ENCODE measurements at places on chromosomes 13 and 19. TPM values are rescaled to one million over a fixed set of nuclear protein-coding genes. Genes with fewer than 3 reads are reported as not detected.

GRCh38 chr19:38317104-38317612, 1.4 kb upstream of the YIF1B start:
- DNase-seq: no peak

Gene MAP1S
- total RNA-seq: 51.4 TPM

DNA sequence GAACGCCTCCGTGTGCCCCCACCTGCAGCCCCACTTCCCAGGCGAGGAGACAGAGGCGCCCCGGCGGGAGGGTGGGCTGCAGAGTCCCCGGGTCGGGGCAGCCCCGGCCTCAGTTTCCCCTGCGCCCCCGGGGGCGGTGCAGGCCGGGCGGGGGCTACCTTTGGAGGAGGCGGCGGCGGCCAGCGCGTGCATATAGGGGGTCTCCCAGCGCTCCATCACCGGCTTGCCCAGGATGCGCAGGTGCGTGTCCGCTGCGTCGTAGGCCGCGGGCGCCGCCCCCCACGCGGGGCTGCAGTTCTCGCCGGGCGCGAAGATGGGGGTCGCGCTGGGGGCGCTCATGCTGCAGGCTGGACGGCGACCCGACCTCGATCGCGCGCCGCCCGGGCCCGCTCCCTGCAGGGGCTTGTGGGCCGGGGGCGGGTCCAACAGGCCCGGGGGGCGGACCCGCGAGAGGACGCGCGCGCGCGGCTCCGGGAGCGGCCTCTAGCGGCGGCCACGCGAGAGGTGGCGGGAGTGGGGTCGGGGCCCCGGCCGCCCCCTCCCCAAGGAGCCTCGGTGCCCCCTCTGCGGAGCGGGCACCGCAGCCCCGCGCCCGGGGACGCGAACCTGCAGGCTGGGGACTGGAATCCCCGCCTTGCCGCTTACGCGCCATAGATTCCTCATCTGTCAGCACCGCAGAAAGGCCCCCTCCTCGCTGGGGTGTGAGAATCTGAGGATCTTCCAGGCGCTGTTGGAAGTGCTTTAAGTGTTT, at the start of gene GAMT:
Gene GAMT, minus strand, starts transcription at position 405 of the 751 bp plus-strand sequence. Its CDS starts 66 bp downstream, at position 339.
- no peak for DNase-seq

Gene FREM2
- 42.6 TPM for total RNA-seq

DNA sequence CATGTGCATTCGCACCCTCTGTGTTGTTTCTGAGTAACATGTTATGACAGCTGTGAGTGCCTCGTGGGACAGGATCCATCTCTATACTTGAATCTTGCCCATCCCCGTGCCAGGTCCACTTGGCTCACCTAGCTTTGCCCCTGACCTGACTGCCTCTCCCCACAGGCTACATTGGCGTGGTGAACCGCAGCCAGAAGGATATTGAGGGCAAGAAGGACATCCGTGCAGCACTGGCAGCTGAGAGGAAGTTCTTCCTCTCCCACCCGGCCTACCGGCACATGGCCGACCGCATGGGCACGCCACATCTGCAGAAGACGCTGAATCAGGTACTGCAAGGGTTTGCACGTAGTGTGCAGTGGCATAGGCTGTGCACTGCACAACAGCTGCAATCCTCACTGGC, 53.2 kb downstream of the TMED1 start:
- DNase-seq: no peak

DNA sequence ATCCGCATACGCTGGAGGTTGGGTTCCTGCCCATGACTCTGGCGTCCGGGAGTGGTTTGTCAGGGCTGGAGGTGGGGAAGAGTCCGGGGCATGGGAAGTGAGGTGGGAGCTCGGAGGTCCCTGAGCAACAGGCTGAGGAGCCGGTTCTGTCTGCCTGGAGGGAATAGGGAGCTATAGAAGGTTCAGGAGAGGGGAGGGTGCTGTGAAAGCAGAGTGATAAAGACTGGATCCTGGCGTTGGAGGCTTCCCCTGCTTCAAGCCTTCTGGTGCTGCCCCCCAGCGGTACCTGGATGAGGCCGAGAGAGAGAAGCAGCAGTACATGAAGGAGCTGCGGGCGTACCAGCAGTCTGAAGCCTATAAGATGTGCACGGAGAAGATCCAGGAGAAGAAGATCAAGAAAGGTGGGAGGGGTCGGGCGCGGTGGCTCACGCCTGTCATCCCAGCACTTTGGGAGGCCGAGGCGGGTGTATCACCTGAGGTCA, 2.6 kb downstream of the HMG20B start:
- DNase-seq: peak; percentile 44

DNA sequence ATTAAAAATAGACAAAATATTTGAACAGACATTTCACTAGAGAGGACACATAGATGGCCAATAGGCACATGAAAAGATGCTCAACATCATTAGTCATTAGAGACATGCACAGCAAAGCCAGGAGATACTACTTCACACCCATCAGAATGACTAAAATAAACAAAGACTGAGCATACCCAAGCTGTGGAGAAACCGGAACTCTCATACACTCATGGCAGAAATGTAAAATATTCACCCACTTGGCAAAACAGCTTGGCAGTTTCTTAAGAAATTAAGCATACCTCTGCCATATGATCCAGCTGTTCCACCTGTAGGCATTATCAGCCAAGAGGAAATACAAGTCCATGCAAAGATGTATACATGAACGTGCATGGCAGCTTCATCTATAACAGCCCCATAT, 213.4 kb downstream of the TSHZ3 start:
- no peak for DNase-seq

GRCh38 chr13:68174893-68175292, 944.8 kb upstream of the PCDH9 start:
- no peak for DNase-seq

DNA sequence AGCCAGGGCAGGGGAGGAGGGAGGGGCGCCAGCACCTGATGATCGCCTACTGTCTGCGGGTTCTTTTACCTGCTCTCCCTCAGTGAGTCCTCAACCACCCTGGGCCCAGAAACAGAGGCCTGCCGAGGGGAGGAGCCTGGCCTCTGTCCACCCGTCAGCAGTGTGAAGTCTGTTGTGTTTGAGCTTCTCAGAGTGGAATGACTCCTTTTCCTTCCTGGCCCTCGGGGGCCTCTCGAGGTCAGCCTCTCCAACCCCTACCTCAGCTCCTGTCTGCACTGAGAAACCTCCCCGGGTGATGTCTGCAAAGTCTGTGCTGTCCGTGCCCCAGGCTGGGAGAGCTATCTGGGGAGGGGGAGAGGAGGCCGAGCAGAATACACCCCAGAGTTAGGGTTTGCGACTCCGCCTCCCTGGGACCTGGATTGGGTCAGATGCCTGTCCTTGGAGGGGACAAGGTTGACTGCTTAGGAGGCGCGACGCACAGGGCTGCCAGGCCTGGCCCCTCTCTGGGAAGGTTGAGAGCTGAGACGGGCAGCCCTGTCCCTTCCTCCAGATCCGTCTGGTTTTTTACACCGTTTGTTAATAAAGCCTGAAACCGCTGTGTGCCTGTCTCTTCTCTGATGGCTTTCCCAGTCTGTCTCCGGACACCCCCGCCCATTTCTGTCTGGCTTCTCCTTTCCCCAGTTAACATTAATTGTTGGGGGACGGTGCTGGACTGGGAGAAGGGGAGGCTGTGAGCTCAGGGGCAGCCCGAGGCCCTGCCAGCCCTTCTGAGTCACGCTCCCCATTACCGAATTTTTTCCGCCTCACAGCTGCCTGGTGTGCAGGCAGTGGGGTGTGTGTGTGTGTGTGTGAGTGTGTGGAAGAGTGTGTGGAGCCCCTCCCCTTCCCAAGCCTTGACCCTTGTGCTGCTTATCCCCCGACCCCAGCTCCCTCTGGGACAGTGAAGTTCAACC, 989 bp upstream of the SSC5D start:
- DNase-seq: peak; percentile 51

GRCh38 chr19:20482721-20483120, 82.9 kb downstream of the ZNF737 start:
- DNase-seq: no peak

Gene SHISA2
- total RNA-seq: not detected

Gene EEF1AKMT1
- 9.6 TPM for total RNA-seq

Gene STARD13
- total RNA-seq: 12.9 TPM

- no peak for DNase-seq
Measured at GRCh38 chr13:70051531-70051930, 56.1 kb upstream of the ATXN8OS start.

DNA sequence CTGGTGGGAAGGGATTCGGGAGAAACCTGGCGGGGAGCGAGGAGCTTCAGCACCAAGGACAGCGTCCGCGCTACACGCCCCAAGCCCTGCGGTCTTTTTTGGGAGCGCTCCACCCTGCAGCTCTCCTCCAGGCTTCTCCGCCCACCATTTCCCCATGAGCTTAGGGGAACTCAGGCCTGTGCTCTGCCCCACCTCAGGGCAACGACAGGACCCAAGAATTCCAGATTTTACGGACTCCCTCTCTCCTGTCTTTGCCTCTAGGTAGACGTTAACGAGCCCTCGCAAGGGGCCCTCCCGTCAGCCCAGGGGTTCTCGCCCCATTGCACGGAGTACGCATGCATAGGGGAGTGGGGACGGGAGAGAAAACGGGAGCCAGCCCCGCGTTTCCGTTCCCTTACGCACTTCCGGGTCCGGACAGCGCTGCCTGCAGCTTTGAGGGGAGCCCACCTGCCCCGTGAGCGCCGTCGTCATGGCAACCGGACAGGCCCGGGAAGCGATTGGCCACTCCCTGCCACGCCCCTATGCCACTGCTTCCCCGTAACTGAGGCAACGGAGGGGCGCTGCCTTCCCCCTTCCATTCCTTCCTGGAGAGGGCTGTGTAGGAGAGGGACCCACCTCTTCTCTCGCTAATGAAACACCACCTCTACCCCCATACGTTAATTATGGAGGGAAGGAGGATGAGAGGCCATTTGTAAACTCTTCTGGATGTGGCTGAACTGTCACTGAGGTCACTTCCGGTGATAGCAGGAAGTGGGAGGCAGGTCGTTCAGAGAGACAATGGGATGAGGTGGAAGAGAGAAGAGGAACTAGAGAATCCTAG, 20.8 kb downstream of the NOVA2 start:
- peak; percentile 62 for DNase-seq

Gene PTH2
- total RNA-seq: not detected

DNA sequence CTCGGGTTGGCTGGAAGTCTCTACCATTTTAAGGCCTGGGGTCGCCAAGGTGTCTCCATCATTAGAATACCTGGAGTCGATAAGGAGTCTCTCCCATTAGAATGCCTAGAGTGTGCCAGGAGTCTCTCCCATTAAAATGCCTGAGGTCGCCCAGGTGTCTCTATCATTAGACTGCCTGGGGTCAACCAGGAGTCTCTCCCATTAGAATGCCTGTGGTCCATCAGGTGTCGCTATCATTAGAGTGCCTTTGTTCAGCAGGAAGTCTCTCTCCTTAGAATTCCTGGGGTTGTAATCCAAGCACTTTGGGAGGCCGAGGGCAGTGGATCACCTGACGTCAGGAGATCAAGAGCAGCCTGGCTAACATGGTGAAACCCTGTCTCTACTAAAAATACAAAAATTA, 1533.0 kb downstream of the UQCRFS1 start:
- DNase-seq: no peak

Gene YJEFN3
- 8.1 TPM for total RNA-seq

- no peak for DNase-seq
Measured at GRCh38 chr13:27161980-27162379, 9.6 kb downstream of the USP12 start.

Gene NOTCH3
- 60.6 TPM for total RNA-seq

GRCh38 chr13:59236309-59236919, 927.3 kb downstream of the DIAPH3 start:
- DNase-seq: no peak

Gene PSG5
- total RNA-seq: 1.7 TPM

DNA sequence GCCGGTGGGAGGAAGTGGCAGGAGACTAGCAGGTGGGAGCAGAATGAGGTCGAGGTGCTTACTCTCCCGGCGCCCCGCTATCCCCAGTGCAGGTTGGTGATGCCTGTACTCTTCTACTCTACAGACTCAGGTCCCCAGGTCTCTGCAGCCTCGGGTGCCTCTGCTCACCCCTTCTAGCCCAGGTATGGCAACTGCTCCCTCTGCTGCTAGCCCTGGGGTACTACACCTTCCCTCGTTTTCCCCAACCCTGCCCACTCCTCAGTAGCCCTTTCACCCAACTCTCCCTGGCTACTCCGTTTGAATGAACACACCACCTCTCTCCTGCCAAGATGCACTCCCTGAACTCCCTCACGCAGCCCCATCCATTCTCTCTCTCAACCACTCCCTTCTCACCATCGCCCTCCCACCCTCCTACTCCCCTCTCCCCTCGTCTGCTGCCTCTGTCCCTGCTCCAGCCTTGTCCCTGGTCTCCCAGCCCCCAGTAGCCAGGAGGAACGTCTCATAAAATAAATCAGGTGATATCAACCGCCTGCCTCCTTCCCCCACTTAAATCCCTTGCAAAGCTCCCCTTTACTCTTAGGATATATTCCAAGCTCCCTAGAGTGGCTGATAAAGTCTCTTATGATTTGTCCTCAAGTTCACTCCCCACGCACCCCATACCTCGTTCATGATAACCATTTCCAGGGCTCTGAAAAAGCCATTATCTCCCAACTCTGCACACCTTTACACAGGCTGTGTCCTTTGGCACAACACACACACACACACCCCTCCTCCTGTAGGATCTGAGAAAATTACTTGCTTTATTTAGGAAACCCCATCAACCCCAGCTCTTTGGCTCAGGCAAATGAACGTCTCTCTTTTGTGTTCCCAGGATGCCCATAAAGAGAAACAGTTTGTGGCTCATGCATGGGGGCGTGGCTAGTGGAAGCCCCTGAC, 8.2 kb upstream of the MEIS3 start:
- DNase-seq: peak; percentile 89

Gene SULT2B1
- total RNA-seq: 1.00 TPM

DNA sequence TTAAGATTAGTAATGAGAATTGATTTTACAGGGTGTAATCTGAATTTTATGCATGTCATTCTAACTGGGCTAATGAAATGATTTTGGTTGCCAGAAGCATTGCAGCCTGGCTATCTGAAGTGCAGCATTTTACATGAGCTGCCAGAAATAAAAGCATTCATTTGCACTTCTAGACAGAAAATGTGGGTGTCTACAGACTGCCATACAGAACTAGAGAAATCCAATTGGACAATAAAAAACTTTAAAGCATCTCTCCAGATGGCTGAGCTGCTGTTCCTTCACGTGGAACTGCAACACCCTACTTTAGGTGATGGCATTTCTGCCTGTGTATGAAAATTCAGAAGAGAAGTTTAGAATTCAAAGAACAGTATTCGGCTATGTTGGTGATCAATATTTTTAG, 450.1 kb upstream of the SLITRK1 start:
- no peak for DNase-seq

Gene CEACAM4
- total RNA-seq: not detected

Gene CCNA1
- not detected for total RNA-seq

DNA sequence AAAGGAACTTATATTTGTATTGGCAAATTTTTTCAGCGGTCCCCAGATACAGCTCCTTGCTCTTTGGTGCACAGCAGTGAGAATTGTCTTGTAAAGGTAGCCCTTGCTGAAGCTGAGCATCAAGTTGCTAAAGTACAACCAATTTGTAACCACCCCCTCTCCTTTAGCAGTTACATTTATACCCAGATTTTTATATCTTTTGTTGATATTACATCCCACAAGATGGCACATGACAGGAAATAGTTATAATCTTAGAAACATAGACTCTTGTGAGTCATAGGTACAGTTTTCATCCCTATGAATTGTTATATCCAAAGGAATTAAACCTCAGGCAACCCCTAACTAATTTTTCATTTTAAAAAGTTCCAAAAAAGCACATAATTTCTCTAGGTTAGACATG, 523.0 kb upstream of the SLITRK1 start:
- DNase-seq: no peak

Measured in Caco-2 (cell line).